ENCODE measurements at places on chromosomes 12 and 14. TPM values are rescaled to one million over a fixed set of nuclear protein-coding genes. Genes with fewer than 3 reads are reported as not detected.

DNA sequence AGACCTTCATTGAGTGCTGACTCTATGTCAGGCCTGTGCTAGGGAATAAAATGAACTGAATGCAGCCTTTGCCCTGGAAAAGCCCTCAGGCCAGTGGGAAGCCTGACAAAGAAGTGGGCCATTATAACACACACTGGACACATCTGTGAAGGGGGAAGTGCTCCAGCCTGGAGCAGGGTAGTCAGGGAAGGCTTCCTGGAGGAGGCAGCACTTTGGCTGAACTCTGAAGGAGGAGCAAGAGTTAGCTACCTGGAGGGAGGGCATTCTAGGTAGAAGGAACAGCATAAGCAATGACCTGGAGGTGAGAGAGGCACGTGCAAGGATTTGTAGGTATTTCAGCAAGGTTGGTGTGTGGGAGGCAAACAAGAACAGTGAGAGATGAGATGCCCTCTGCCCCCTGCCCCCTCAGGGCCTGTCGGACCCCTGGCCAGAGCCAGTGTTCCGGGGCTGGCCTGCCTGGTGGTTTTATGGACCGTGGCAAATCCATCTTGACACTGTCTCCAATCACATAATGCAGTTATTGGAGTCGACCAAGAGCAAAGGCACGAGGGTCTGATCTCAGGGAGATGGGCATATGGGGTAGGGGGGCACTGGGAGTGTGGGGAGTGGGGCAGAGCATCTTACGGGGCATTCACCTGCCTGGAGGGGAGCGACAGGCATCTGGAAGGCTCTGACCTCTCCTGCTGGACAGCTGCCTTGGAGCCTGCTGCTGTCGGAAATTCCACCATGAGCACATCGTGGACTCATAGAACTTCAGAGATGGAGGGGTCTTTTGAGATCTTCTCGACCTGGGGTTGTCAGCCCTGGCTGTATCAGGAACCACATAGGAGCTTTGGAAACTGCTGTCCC lies 2.7 kb upstream of the FAM222A start:
- no peak for DNase-seq

DNA sequence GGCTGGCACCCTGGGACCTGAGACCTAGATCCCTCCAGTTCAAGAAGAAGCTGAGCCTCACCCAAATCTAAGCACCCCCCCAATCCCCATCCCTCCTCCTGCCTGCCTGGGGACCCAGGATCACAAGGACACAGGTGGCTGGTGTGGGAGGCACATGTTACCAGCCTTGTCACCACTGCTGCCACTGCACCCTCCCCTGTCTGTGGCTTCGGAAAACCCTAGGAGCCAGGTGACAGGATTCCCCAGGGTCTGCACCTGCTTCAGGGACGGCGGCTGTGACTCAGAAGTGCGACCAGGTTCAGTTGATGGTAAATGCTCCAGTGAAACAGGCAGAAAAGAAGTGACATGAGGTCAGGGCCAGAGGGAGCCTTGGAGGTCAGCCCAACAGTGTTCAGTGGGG lies 62.8 kb upstream of the FAM222A start:
- DNase-seq, result no peak

DNA sequence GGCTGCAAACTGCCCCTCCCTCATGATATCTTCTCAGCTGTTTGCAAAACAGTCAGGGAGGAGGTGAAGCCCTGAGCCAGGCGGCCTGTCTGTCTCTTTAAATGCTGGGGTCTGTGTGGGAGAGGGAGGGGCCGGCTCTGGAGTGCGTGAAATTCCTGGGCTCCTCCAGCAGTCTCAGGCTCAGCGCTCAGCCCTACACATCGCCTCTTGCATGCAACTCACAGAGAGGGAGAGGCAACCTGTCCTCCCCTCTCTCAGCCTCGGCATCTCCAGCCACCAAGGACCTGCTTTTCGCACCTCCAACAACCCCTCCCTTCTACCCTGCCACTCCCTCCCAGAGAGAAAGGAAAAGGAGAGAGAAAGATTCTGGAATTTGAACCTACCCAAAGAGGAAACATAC lies at the start of gene NRXN3:
NRXN3 (plus strand) TSS at position 171 of the 400 bp plus-strand sequence. CDS start 72,721 bp downstream, outside the sequence.
- no peak for DNase-seq

Gene PLEKHD1
- total RNA-seq, result 1.0 TPM

- no peak for DNase-seq
These were observed 918.0 kb downstream of the AACS start for GRCh38 chr12:125983094-125983783.

DNA sequence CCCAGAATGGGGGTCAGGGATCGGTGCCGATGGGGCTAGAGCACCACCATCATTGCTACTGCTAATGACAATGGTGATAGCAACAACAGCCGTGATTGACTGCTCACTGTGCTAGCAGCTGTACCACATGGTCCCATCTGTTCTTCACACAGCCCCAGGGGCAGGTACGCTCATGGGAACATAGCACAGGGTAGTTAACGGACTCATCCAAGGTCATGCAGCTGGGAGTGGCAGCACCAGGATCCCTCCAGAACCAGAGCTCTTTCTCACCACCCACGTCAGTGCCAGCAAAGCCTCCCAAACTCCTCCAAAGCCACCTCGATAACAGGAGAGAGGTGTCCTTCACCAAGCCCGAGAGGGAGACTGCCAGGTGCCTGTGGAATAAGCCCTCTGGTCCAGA lies 11.2 kb upstream of the DYNC1H1 start:
- DNase-seq, result no peak

DNA sequence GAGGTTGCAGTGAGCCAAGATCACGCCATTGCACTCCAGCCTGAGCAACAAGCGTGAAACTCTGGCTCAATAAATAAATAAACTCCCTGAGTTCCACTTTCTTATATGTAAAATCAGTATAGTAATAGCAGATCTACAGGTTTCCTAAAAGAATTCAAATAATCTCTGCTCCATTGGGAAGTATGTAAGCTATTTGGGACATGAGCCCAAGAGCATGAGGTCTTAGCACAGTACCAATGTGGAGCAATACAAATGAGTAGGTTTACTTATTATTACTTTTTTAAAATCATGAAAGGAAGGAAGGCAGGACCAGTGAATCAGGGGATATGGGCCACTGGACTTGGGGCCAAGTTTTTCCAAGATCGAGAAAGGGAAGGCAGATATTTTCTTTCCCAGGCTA lies 216.9 kb upstream of the DIO2 start:
- no peak for DNase-seq

DNA sequence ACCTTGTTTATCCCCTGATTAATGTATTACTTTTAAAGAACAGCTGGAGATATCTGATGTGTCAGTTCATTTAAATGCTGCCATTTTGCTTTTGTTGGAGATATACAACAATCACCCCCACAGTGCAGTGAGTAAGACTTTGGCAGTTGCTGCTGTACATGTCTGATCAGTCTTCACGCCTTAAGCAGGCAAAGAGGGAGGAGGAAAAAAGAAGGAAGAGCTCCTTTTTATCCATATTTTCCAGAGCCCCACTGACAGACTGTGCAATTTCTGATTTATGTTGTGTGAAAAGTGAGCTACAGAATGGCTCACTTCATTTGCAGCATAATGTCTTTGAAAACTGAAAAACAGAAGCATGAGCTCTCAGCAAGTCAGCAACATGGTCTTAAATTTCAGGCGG lies 319.7 kb upstream of the LRIG3 start:
- DNase-seq, result no peak

Gene SLCO1B3
- not detected for total RNA-seq

Gene DPY19L2
- total RNA-seq, result not detected

Gene SELPLG
- 201 TPM for total RNA-seq

- DNase-seq, result no peak
These were observed 17.5 kb upstream of the FAR2 start for GRCh38 chr12:29131539-29131938.

Gene SERPINA6
- not detected for total RNA-seq

GRCh38 chr12:51391283-51392123 lies at the start of gene GALNT6:
Gene GALNT6 (minus strand): TSS chr12:51391406. CDS start chr12:51379781, 11,625 bp downstream.
- peak; percentile 85 for DNase-seq

- DNase-seq, result no peak
These were observed 24.4 kb downstream of the NT5DC3 start for GRCh38 chr12:103816663-103817062.

GRCh38 chr14:92990456-92991430 lies 67.8 kb downstream of the CHGA start:
- no peak for DNase-seq

Gene TRIM9
- 0.40 TPM for total RNA-seq

Gene RIN3
- total RNA-seq, result 282 TPM

Gene SLC25A47
- not detected for total RNA-seq

DNA sequence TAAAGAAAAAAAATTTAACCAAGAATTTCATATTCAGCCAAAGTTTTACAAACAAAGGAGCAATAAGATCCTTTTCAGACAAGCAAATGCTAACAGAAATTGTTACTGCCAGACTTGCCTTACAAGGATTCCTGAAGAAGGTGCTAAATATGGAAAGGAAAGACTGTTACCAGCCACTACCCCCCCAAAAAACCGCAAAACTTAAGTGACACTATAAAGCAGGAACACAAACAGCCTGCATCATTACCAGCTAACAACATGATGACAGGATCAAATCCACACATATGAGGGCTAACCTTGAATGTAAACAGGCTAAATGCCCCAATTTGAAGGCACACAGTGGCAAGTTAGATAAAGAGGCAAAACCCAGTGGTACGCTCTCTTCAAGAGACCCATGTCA lies 55.7 kb downstream of the APOBEC1 start:
- DNase-seq, result no peak

DNA sequence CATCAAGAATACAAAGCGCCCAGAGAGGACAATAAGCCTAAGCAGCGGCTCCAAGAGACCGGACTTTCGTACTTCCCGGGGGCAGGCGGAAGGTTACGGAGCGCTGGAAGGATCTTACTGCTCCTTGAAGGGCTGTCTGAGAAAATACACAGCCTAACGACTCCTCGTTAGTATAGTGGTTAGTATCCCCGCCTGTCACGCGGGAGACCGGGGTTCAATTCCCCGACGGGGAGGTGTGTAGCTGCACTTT lies 12.1 kb upstream of the TMPO start:
- peak; percentile 83 for DNase-seq

GRCh38 chr12:130288691-130289090 lies 49.0 kb upstream of the PIWIL1 start:
- no peak for DNase-seq

GRCh38 chr12:98699586-98699985 lies 54.5 kb downstream of the APAF1 start:
- no peak for DNase-seq

Gene CMTM5
- total RNA-seq, result 2.9 TPM

- no peak for DNase-seq
These were observed 138.1 kb upstream of the AEBP2 start for GRCh38 chr12:19301223-19301622.

Gene FOXN4
- total RNA-seq, result not detected

DNA sequence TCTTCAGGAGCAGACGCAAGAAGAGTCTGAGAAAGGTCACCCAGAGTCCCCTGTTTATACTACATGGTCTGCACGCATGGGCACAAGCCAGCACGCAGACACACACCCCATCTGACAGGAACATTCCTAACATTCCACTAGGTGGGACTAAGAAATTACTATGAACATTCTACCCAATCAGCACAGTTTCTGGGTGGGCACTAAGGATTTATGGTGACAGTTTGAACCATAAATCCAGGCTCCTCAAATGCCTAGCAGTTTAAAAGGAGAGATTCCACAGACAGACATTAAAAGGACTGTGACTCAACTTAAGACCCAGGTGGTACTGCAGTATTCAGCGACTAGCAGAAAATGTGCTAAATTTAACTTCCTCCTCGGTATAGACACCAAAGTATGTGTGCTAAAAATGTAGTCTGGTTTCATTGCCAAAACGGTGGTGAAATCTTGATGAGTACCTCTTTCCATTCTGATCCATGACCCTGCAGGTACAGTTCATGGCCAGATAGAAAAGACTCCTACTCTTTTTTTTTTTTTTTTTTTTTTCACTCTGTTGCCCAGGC lies 16.2 kb downstream of the ABHD4 start:
- DNase-seq, result no peak

DNA sequence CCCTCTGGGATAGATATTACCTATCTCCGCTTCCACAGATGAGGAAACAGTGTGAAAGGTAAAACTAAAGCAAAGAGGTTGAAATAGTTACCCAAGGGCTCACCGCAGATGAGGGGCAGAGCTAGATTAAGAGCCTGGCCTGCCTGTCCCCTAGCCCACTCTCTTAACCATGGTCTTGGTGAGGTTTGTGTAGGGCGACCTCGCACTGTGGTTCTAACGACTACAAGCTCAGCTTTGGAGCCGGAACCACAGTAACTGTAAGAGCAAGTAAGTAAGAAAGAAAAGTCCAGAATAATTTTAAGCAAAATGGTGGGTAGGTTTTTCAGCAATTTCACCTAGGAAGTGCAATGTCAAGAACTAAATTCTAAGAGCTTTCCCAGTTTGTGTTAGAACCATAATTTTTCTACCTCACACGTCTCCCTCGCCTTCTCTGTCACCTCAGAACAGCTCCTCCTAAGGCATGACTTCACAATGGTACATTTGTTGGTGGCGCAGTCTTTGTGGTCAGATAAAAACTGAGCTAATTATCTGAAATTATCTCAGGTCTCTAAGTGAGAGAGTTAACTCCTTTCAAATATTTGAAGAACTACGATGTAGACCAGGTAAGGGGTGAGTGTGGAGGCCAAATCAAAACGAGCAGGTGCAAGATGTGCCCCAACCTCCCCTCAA lies 64.8 kb downstream of the DAD1 start:
- DNase-seq, result peak; percentile 68

- DNase-seq, result no peak
These were observed 2.1 kb downstream of the DNAJC22 start for GRCh38 chr12:49348781-49349180.

GRCh38 chr14:105711841-105712460 lies 185.6 kb downstream of the TMEM121 start:
- no peak for DNase-seq

- DNase-seq, result no peak
These were observed 13.8 kb downstream of the RCOR1 start for GRCh38 chr14:102606296-102606695.

Gene SDR9C7
- total RNA-seq, result not detected

Gene PTPRQ
- total RNA-seq, result not detected

DNA sequence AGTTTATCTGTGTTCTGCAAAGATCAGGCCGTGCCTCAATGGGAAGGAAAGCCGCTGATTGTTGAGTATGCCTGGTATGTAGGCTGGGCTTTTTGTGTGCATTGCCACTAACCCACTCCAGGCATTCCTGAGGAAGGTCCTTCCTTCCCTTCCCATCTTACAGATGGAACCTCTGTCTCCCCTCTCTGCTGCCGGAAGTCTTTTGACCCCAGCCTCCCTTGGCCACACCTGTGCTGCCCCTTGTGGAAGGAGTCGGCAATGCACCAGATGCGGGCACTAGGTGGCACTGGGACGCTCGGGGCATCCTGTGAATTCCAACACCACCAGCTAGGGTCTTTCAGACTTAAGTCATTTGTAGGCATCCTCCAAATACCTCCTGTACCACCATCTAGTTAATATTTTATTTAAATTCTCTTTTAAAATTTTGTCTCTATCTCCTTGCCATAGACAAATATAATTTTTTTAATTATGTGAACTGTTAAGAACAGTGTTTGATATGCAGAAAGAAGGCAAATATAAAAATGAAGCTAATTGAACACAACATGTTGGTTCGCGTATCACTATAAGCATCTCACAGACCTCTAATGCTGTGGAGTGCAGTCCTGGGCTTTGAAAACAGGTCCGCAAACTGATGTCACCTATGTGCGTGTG lies 99.6 kb downstream of the RIN3 start:
- DNase-seq, result peak; percentile 48

Data from natural killer cell (primary cell).